Kasumi-1 (cell line): ENCODE measurements at places on chromosomes 3 and 15.
A peak's percentile ranks its signal among the peaks of the same experiment; 100 is the strongest.

DNA sequence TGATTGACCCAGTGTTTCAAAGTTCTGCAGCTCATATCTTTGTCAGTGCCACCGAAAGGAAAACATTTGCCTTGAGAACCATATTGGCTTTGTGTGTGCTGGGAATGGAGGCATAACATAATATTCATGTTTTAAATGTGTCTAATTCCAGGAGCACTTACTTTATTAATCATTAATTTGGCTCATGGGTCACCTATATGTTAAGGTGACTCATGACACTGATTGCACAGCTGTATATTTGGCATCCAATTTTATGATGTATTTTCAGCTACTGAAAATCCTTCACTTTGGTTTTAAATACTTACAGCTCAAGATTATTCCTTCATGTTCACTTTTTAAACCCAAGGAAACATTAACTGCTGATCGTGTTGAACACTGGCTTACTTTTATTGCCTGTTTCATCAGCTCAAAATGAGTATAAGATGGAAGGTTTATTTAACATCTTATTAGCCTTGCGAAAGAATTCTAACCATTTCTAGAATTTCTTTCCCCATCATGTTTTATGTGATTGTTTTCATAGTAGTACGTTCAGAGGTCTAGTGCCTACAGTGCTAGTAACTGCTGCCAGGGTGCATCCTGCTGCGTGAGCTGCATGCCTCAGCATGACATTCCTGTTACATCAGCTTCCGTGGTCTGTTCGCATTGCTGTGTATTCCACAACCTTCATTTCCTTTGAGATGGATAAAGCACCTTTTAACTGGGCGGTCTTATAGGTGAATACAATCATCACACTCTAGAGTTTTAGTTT, 63.7 kb downstream of the LRCH3 start:
- DNase-seq: no peak

DNA sequence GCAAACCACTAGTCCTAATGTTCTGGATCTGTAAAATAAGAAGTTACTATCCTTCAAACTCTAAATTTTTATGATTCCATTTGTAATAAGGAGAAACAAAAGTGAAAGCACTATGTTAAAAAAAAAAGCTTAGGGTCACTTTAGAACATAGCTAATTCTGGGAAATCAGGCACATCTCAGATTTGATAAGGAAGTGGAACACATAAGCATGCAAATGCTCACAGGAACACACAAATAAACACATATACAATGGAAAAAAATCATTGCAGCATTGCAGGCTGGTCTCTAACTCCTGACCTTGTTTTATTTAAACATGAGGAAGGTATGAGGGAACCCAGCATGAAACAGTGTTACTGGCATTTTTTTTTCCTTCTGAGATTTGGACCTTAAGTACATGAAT, 63.2 kb upstream of the TNFSF10 start:
- no peak for DNase-seq

- no peak for DNase-seq
Measured at GRCh38 chr3:123194552-123194951, 7.2 kb upstream of the SEC22A start.

- no peak for DNase-seq
Measured at GRCh38 chr15:73328981-73329380, 39.8 kb downstream of the HCN4 start.

DNA sequence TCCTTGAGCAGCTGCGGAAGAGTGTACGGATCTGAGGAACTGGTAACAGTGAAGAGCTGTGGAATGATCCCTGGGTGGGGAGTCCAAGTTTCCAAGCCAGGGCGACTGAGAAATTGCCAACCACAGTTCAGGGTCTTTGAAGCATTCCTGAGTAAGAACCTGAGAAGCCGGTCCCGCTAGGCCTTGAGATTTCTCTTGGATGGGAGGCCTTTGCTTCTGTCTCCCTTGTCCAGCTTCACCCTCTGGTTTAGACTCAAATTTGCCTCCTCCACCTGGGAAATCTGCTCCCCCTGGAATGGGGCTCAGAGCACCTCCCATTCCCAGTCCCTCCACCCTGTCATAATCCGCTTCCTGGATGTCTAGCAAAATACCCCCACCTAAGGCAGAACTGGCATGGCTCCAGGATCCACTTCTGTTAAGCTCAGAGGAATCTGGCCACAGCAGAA, 127.7 kb upstream of the DLG1 start:
- no peak for DNase-seq

DNA sequence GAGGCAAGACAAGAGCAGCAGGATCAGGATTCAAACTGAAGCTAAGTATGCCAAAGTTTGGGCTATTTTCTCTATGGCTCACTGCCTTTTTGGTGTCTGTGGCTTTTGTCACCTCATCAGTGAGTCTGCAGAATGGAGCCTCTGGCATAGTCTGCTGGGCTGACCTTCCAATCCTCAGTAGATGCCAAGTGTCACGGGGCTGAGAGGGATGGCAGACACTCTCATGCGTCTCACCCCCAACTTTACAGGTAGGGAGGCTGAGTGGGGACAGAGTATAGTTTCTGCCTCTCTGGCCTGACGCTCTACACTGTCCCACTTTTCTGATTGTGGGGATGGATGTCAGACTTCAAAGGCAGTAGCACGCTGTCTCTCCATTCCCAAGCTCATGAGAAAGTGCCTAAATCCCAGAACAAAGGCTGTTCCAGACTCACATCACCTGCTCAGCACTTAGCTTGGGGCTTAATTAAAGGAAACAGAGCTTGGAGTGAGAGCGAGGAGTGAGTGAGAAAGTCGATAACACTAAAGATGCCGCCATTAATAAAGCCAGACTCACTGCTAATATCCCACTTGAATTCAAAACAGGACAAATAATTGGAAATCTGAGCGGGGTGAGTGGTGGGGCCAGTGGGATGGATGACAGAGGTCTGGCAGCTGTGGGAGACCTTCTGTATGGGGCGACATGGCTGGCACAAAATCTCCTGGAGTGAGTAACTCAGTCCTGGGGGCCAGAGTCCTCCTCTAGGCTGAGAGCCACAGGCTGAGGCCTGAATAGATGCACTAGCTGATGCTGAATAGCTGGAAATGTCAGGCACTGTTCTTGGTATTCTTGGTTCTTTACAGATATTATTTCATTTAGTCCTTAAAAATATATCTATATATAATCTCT, 78.4 kb upstream of the MRPS22 start:
- no peak for DNase-seq

DNA sequence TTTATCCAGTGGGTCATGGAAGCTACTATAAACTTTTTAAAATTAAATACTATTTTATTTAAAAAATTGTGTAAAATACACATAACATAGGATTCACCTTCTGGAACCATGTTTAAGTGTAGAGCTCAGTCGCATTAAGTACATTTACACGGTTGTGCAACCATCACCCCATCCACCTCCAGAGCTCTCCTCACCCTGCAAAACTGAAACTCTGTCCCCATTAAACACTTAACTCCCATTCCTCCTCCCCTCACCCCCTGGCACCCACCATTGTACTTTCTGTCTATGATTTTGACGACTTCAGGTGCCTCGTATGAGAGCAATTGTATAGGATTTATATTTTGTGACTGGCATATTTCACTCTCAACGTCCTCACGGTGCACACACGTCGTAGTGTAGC, 70.7 kb downstream of the APBA2 start:
- no peak for DNase-seq

DNA sequence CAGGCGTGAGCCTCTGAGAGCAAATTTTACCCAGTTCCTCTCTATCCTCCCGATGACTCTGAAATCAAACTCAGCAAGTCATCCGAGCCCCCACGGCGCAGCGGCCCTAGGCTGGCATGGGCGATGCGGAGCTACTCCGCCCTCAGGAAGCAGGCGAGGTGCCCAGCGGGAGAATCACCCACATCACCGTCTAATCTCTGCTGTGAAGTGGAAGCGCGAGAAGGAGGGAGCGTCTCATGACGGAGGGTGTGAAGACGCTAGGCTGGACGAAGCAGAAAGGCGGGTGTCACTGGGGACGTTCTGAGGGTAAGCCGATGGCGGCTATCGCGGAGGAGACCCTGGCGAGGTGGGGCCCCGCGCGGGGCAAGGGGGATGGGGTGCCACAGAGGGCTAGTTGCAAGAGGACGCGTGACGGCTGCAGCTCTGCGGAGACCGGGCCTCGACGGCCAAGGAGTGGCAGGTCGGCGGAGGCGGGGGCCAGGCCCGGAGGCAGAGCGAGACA, 9.1 kb upstream of the GNAI2 start:
- no peak for DNase-seq

GRCh38 chr3:72086743-72087087, 301.8 kb upstream of the PROK2 start:
- no peak for DNase-seq

DNA sequence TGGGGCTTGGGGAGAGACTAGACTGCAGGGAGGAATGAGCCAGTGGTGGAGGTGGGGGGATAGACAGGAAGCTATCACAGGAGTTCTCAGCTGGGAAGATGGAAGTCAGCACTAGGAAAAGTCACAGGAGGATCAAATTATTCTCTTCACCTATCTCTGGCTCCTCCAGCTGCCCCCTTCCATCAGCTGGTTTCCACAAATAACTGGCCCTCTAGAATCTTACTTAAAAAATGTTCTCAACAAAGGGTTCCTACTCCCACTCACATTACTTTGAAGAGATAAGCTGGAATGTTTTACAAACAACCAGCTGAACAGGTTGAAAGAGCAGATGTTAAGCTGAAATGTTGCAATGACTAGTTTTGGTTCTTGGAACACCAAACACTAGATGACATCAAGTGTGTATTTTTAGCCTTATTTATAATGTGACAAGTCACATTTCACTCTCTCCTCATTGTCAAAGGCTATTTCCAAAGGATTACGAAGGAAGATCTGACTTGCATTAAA, 102.7 kb upstream of the AADACL2 start:
- no peak for DNase-seq

DNA sequence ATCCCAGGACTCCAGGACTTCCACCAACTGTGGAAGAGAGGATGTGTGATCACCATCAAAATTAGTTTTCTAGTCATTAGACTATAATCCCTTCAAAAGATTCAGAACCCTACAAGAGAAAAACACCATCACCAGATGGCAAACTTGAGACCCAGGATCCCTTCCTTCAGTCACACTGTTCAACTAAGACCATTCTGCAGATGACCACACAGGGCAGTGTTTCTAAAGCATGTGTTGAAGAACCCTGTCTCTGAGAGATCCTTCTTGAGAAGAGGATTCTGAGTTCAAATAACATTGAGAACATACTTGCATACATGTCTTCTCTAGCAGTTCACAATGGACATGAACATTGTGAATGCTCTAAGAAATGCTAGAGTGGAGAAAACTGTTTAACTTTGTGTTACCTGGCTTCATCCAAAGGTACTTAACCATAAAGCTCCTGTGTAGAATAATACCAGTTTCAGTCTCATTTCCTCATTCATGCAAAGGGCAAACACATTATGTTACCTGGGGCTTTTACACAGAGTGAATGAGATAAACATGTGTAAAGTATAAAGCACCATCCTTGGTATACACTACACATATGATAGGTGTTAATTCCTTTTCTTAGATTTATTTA, 2.4 kb upstream of the ADGRG7 start:
- DNase-seq: no peak

DNA sequence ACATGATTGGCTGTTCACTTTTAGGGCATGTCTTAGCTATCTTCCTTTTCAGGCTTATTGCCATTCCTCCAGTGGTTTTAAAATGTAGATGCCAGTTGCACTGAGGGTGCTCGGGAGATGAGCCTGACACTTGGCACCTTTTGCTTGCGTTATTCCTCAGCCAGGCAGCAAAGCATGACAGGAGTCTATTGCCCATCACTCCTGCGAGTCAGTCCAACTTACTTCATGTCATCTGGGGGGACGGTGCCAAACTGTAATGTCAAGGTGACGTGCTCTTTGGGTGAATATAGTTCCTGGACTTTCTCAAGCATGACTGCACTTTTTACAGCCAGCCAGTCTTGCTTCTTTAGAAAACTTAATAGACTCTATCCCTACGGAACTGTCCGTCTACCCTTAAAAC, 406.0 kb upstream of the C2CD4B start:
- no peak for DNase-seq

DNA sequence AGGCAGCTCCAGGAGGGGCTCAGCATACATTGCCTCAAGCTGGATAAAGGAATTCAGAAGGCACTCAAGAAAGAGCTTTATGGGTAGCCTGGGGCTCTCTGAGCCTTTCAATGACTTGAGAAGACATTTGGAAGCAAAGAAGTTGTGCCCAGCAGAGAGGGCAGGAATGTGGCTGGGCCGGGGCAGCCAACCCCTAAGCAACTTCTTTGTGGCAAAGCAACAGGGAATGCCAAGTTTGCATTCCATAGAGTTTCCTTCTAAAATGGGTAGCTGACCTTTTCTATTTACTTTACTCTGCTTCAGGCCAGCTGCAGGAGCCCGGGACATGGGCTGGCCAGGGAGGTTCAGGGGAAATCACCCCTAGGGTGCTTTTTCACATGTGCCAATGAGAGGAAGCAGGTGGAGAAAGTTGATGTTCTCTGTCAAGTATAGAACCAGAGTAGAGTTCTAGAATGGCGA, 45.6 kb downstream of the CCDC12 start:
- DNase-seq: no peak

- no peak for DNase-seq
Measured at GRCh38 chr3:159764490-159765029, 224.1 kb upstream of the IL12A start.

- DNase-seq: peak; percentile 67
Measured at GRCh38 chr3:53236112-53236841, 19.5 kb downstream of the TKT start.

DNA sequence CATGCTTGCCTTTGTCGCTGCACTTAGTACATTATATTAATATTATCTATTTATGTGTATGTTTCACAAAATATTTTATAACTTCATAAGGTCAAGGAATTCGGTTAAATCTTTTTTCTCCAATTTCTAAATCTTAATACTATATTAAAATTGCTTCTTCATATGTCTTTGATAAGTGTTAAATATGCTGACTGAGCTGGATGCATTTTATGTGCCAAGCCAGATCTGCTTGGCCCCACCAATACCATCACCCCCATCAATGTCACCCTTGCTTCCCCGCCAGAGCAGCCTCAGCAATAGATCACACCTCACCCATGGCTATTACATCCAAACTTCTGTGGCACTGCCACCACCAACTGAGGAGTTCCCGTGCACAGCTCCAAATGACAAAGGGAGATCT, 164.1 kb upstream of the STRIT1 start:
- no peak for DNase-seq

GRCh38 chr3:112777811-112778210, 68.9 kb downstream of the CD200R1L start:
- no peak for DNase-seq
